IMR-90 (cell line): ENCODE measurements at places on chromosomes 4 and X.
A peak's percentile ranks its signal among the peaks of the same experiment; 100 is the strongest.

- no peak for DNase-seq
Measured at GRCh38 chr4:116899561-116899960, 185.8 kb downstream of the TRAM1L1 start.

GRCh38 chrX:4263030-4263803 lies 549.8 kb upstream of the PRKX start:
- no peak for DNase-seq

DNA sequence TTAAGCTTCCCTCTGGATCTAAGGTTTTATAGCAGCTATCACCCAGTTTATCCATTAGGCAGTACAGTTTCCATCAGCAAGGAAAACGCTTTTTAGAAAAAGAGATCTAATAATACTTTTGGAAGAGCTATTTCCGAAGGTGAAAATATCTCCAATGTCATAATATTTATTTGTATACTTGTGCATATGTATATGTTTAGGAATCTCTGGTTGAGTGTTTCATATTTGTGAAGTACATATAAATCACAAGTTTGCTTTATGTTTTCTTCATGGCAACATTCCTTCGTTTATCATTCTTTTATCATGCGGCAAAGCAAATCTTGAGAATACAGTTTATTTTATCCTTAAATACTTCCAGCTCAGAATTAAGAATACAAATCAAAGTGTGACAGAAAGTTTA lies 6.2 kb upstream of the PCDH18 start:
- DNase-seq = no peak

DNA sequence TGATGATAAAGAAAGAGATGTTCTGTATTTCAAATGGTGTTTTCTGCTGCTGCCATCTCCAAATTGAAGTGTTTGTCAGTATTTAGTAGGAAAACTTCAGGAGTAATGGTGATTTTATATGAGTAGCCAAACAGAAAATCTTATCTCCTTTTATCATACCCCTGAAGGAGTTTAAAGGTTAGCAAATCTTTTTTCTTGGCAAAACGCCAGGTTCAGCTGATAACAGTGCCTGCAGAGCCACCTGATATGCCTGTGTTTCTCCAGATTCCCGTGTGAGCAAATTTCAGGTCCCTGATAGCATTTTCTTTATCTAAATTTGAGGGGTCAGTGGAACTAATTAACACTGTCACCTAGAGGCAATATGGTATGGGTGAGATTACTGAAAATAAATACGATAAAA lies 65.8 kb upstream of the ETNPPL start:
- DNase-seq = no peak

GRCh38 chr4:90317785-90318184 lies 190.6 kb downstream of the CCSER1 start:
- DNase-seq = peak; percentile 94

GRCh38 chr4:74738464-74739143 lies 55.7 kb downstream of the BTC start:
- no peak for DNase-seq

DNA sequence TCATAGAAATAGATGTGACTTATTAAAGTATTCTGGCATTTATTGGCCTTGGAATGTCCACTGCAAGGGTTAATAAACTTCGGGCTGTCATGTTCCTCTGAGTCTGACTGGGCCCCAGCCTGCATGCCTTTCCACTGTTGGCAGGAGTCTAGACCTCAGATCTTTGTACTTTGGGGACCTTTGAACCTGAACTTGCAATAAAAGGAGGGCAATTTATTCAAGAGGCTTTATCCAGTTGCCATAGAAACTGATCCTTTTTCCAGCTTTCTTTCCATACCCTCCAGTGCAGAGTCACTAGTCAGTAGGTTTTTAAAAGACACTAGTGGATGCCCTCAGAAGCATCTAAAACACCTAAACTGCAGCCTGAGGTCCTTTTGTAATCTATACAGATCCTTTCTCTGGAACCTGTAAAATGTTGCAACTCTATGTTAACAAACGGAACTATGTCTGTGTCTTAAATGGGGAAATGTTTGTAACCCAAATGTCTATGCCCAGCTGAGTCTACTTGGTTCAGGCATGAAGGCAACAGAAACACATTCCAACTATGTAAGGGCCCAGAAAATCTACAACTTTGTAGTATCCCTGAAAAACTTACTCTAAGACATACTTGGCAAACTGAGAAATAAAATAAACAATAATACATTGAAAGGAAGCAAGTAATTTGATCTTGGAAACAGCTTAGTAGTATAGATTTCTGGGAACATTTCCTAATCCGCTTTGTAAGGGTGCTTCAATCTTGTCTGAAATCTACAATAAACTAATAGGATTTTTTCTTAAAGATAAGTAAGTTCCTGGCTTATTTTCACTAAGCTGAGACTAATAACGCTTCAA lies 41.5 kb downstream of the SOWAHB start:
- peak; percentile 74 for DNase-seq

- DNase-seq = no peak
Measured at GRCh38 chrX:73825569-73825968, 262.6 kb downstream of the CHIC1 start.

DNA sequence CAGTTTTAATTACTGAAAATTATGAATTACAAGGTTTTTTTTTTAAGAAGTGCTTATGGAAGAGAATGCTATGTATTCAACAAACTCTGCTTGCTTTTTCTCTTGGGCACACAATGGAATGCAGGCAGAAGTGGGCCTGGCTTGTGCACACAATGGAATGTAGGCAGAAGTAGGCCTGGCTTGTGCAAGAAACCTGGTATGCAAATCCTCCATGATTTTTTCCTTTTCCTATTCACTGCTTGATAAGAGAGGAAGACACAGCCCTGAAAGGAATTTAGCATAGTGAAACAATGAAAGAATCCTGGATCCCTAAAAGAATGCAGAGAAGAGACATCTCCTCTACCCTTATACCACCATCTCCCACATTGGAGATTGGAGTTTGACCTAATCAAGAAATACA lies 138.4 kb downstream of the COL25A1 start:
- peak; percentile 5 for DNase-seq

DNA sequence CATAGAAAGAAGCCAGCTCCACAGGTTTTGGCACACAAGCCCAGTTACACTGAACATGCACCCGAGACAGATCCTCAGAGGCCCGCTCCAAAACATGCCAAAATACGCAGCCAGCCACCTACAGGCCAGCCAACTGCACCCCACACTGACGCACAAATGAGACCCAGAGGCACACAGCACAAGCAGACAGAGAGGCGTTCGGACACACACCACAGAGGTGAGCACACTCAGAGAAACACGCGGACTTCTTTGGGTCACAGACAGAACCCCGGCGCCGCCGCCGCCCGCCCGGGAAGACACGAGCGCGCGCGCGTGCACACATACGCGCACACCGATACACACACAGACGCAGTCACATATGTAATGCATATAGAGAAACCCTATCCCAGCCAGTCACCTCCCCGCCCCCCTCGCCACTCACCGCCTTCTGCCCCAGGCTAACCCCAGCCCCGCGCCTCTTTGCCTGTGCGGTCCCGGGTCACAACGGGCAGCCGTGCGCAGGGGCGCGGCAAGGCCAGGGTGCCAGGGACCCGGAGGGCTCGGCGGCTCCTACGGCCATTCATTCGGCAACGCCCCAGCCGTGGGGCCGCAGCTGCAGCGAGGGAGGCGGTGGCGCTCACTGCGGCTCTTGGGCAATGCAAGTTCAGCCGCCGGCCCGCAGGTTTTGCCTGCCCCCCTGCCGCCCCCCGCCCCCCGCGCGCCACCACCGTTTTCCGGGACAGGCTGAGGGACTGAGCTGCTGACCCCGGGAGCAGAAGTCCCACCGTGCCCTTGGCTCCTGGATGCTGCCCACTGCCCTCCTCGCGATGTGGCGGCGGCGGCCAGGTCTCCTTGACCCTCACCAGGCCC lies 553 bp downstream of the SEPTIN6 start:
- peak; percentile 48 for DNase-seq

- peak; percentile 66 for DNase-seq
Measured at GRCh38 chrX:48897157-48897624, 377 bp downstream of the TIMM17B start.

DNA sequence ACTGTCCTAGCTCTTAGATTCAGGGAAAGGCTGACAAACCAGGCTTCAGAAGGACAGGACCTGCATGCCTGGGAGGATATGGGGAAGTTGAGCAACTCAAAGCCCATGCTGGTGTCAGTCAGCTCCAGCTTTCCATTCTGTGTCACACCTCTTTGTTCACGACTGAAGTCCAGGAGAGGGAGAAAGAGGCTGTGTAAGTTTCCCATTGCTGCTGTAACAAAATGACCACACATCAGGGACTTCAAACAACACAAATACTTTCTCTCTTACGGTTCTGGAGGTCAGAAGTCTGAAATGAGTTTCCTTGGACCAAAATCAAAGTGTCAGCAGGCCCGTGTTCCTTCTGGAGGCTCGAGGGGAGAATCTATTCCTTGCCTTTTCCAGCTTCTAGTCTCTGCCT lies 50.6 kb upstream of the STX18 start:
- no peak for DNase-seq

DNA sequence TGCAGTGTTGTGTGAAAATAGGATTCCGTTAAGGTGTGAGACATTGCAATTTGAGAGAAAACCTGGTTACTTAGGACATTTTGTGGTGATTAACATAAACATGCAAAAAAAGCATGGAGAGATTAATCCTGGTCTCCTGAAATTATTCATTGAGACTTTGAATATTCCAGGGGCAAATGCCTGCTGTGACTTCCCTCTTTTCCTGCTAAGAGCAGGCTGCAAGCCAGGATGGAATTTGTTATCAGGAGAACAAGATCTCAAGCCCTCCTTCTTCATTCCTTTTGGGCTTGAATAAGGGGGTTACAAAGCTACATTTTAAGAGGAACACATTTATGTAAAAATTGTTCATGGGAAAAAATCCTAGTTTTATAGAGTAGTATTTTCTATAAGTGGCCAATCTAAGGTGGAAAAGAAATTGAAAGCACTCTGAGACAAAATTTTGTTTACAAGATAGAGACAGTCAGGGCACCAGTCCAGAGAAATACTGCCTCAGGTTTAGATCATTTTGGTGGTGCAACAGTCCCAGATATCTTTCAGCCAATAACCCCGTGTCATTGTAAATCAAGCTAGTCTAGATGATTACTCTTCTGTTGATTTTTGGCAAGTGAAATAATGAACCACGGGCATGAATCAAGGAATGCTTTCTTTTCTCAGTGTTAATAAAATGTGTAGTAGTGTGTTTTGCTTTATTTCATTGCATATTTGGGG lies 1528.3 kb upstream of the AGA start:
- DNase-seq = no peak

GRCh38 chr4:20572976-20573375 lies 127.3 kb upstream of the PACRGL start:
- DNase-seq = no peak

DNA sequence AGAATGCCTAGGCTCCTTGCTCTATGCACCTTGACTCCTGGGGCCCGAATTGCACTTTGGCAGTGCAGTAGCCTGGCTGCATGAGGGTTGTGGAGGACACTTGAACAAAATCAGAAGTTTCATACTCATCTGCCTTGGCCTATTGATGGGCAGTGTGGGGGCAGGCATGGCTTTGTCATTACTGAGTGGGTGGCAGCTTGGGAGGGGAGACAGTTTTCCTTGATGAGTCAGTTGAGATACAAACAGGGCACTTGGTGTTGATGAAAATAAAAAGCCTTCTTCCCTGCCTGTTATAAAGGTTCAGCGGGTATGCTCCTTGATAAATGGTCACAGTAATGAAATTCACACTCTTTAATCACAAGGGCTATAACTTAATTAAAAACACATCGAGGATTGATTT lies 126.8 kb upstream of the MAMLD1 start:
- DNase-seq = peak; percentile 44

DNA sequence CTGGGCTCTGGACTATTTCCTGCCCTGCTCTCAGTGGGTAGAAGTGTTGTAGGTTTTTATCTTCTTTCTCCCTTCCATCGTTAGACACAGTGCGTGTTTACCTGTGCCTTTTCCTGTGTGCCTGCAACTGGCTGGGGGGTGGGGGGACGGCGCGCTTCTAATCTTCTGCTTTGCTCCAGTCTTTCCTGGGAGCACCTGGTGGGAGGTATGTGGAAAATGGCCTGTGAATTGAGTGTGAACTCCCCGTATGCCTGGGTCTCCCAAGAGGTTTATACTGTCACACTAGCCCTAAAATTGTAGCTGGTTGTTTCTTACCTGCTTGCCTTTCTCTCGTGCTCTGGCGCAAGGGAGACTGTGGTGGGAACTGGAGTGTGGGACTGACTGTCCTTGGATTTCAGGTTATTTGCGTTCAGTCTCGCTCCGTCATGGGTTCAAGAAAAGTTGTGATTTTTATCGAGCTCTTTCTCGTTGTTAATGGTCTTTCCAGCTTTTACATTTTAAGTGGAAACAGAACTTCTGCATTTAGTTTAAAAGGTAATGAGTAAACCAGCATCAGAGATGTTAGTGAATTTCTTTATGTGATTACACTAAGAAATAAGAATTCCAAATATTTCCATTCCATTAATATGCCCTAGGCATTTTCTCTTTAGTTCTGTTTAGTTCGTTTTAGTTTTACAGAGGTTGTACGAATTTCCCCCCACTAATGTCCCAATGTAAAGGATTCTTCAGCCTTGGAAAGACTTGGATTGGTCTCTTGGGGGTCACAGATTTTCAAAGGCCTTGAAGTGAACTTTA lies 15.3 kb downstream of the MRPL1 start:
- no peak for DNase-seq

DNA sequence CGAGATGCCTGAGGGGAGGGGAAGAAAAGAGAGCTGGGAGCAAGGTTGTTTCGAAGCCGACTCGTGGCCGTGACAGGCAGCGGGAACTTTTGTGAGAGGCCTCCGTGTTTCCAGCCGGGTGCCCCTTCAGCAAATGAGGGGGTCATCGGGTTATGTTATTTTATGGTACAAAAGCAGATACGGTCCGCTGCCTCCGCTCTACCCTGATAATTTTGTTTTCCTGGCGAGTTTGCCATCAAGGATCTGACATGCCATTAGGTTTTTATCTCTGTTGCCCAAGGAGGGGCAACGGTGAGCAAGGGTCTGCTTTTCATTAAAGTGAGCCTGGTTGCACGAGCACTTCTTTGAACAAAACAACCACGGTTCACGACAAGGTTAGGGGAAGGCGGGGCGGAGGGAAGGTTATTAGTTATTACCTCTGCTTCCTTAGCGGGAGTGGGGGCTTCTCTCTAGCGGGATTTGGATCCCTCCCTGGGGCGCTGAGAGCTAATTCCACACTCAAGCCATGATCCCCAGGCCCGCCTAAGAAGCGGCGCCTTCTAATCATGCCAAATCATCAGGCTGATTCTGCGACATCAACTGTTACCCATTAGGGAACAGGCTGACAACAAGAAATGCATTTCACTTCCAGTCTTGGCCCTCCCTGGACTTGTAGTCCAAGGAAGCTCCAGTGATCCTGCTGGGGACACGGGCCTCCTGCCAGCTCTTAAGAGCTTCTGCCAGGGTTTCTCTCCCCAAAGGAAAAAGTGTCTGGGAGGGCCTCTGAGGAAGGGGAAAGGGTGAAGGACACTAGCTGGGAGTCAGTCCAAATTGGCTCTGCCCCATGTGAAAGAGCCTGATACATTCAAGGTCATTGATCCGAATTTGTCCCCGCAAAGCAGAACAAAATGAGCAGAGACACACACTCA lies 617.7 kb downstream of the MID1IP1 start:
- DNase-seq = no peak

DNA sequence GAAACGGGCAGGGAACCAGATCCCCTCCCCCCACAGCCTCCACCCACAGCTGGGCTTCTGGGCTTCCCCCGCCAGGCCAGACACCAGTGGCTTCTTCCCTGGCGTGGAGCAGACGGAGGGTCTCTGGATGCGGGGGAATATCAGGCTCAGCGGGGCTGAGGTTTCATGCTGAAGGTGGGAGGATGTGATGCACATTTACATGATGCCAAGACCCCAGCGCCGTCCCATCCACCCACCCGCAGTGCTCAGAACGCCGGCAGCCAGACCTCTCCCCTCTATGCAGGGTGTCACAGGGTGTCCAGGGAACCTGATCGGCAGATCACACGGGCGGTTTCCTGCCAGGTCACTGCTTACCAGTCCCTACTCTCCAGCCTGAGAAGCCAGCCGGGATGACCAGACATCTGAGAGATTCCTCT lies 12.8 kb upstream of the TNIP2 start:
- DNase-seq = no peak
